ENCODE measurements at places on chromosomes 7 and 10. TPM values are rescaled to one million over a fixed set of nuclear protein-coding genes. Genes with fewer than 3 reads are reported as not detected.

GRCh38 chr7:133475655-133476054 is 222.8 kb downstream of the EXOC4 start:
- no peak overlapping the region for H3K27ac ChIP-seq
- no peaks in the 10 kb centered on the region for H3K27me3 ChIP-seq
- no peaks in the 10 kb centered on the region for H3K4me1 ChIP-seq
- H3K4me3 ChIP-seq: no peak overlapping the region

- no peak overlapping the region for H3K4me3 ChIP-seq
- no peaks in the 10 kb centered on the region for H3K27me3 ChIP-seq
- DNase-seq: no peak
- H3K36me3 ChIP-seq: no peaks in the 10 kb centered on the region
- peak overlapping the region; percentile 66 for H3K27ac ChIP-seq
- peaks cover 3% of the 10 kb centered on the region for H3K4me1 ChIP-seq
These were observed 35.8 kb downstream of the RBM17 start for GRCh38 chr10:6124666-6125065.

- no peak overlapping the region for H3K4me3 ChIP-seq
- no peak overlapping the region for H3K27ac ChIP-seq
- H3K27me3 ChIP-seq: no peaks in the 10 kb centered on the region
- no peaks in the 10 kb centered on the region for H3K36me3 ChIP-seq
- no peak for DNase-seq
These were observed 202.8 kb upstream of the SMIM30 start for GRCh38 chr7:113321201-113321600.

GRCh38 chr10:21212348-21212747 is 313.1 kb downstream of the SKIDA1 start:
- H3K36me3 ChIP-seq: no peaks in the 10 kb centered on the region
- no peak overlapping the region for H3K27ac ChIP-seq
- H3K27me3 ChIP-seq: no peaks in the 10 kb centered on the region
- H3K4me1 ChIP-seq: no peaks in the 10 kb centered on the region

- H3K27ac ChIP-seq: no peak overlapping the region
- no peaks in the 10 kb centered on the region for H3K4me1 ChIP-seq
- H3K36me3 ChIP-seq: no peaks in the 10 kb centered on the region
These were observed 27.6 kb downstream of the SDHAF3 start for GRCh38 chr7:97145068-97145467.

DNA sequence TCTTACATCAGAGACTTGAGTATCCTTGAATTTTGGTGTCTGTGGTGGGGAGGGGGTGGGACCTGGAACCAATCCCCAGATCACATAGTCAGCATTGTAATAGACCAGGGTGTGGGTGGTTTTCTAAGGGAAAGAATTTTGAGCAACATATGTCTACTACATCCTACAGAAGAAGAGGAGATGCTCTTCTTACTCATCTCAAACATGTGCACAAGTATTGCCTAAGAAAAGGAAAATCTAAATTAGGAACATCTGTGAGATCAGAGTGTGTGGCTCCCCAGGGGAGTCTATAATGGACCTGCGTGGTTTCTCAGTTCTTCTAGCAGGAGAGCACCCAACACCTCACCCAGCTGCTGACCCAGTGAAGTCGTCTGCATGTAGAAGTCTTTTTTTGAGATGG is 148.8 kb downstream of the CCDC3 start:
- H3K4me3 ChIP-seq: no peak overlapping the region
- H3K36me3 ChIP-seq: no peaks in the 10 kb centered on the region
- no peaks in the 10 kb centered on the region for H3K27me3 ChIP-seq
- no peak for DNase-seq
- peaks cover 2% of the 10 kb centered on the region for H3K4me1 ChIP-seq

DNA sequence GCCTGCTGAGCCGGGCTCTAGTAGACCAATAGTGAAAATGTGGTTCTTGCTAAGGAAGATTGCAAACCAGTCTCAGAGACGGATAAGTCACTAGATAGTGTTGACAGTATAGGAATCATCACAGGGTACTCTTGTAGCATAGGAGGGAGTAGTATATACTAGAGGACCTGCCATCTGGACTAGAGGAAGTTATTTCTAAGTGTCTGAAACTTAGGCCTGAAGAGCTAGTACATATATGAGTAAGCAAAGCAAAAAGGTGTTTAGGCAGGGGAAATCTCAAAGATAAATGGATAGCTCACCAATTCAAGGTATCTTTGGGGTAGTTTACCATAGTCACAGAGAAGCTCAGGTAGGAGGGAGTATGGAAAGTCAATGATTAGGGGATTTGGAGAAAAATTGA is 428.1 kb downstream of the CNTNAP2 start:
- H3K27me3 ChIP-seq: no peaks in the 10 kb centered on the region
- no peaks in the 10 kb centered on the region for H3K36me3 ChIP-seq
- no peak overlapping the region for H3K4me3 ChIP-seq
- H3K27ac ChIP-seq: no peak overlapping the region
- no peak for DNase-seq

DNA sequence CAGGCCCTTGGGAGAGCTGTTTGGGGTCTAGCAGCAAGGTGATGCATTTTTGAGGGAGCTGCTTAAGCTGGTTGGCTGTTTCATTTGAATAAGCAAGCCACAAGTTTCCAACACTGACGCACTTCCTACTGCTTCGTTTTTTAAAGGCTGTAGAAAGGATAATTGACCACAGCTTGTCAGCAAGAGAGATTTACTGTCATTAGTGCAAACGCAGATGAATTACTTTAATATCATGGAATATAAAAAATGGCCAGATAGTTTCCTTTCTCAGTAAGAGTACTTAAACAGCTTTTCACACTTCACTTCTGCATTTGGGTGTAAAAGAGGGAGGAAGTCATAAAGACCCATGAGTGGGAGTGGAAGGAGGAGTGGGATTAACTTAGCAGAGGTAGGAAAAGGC is 61.5 kb downstream of the FZD1 start:
- no peak overlapping the region for H3K27ac ChIP-seq
- no peaks in the 10 kb centered on the region for H3K27me3 ChIP-seq
- no peak for DNase-seq
- H3K4me3 ChIP-seq: no peak overlapping the region

GRCh38 chr7:87144173-87144657 is 8.0 kb upstream of the DMTF1 start:
- H3K4me3 ChIP-seq: no peak overlapping the region
- H3K27ac ChIP-seq: no peak overlapping the region
- H3K36me3 ChIP-seq: no peaks in the 10 kb centered on the region
- DNase-seq: no peak

DNA sequence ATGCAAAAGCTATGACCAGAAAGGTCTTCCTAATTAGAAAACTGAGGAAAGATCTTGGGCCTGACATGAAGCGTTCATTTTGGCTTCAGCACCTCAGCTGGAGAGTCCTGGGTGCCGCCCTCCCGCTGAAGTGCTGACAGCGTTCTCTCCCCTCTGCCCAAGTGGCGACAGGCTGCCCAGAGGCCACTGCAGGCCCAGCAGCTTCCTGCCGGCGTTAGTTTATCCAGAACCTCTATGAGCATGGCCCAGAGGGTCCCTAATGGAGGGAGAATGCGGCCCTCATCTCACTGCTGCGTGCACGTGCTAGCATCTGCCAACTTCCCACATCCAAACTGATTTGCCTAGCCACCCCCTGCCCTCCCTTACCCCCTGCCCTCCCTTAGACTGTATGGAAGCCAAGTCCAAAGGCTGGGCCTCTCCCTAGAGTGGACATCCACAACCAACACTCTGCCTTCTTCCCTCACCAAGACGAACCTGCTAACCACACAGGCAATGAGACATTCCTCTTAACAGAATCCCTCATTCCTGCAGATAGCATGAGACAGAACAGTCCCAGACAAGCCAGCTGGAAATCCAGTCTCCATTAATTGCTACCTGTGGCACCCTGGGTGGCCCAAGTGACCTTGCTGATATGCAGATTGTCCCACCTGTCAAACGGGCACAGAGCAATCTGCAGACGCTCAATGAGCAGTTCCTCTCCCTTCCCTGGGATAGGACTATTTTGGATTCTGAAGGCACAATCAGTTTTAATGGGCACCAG is 108.4 kb downstream of the C10orf90 start:
- no peaks in the 10 kb centered on the region for H3K4me1 ChIP-seq
- no peak overlapping the region for H3K4me3 ChIP-seq
- no peak for DNase-seq
- no peaks in the 10 kb centered on the region for H3K27me3 ChIP-seq
- no peak overlapping the region for H3K27ac ChIP-seq
- H3K36me3 ChIP-seq: no peaks in the 10 kb centered on the region

GRCh38 chr7:38413784-38414183 is 140.3 kb upstream of the TARP start:
- no peaks in the 10 kb centered on the region for H3K36me3 ChIP-seq
- no peak for DNase-seq
- no peaks in the 10 kb centered on the region for H3K4me1 ChIP-seq

DNA sequence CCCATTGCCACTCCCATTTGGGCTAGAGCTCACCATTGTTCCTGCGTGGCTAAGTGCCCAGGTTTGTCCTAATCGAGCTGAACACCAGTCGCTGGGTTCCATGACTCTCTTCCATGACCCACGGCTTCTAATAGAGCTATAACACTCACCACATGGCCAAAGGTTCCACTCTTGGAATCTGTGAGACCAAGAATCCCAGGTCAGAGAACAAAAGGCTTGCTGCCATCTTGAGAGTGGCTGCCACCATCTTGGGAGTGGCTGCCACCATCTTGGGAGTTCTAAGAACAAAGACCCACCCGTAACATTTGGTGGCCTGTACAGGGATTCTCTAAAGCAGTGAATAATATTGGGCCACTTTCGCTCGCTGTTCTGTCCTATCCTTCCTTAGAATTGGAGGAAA is 37.0 kb downstream of the AKR1B15 start:
- H3K4me3 ChIP-seq: no peak overlapping the region
- no peaks in the 10 kb centered on the region for H3K36me3 ChIP-seq
- no peak overlapping the region for H3K27ac ChIP-seq

DNA sequence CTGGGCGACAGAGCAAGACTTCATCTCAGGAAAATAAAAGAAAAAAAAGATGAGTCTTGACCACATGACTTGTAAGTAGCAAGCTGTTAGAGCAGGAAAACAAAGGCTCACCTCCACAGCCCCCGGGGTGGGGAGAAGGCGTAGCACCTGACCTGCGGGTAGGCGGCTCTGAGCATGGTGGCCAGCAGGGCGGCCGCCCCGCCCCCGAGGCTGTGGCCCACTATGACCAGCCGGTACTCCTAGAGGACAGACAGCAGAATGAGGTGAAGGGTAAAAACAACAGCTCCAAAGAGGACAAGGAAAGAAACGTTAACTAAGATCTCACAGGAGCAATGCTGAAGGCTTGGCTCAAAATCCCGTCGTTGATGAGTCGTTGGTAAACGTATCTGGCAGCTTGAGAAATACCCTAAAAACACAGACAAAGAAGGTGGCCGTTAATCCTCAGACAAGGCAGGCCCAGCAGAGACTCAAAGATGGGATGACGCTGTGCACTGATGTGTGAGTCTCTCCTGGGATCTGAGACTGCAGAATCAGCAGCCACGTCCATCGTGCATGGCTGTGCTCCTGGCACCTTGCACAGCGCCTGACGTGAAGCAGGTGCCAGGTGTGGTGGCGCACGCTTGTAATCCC is 31.1 kb downstream of the DAGLB start:
- no peak overlapping the region for H3K27ac ChIP-seq
- H3K27me3 ChIP-seq: no peaks in the 10 kb centered on the region
- H3K4me1 ChIP-seq: no peaks in the 10 kb centered on the region
- peaks cover 46% of the 10 kb centered on the region for H3K36me3 ChIP-seq
- no peak overlapping the region for H3K4me3 ChIP-seq

DNA sequence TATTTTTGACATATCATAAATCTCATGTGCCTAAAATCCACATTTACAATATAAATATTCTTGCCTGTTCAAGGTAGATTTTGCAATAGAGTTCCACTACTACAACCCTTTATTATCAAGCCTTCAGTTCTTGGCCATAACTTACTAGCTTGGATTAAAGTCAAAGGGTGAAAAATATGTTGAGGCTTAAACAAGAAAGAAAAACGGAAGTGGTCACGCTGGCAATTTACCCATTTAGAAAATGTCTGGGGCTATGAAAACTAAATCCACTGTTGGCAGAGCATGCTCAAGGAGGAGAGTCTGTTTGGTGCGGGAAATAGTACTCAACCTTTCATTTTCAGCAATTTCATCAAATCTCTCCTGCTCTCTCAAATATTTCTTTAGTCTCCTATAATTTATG is 209.8 kb upstream of the RHOBTB1 start:
- H3K4me1 ChIP-seq: no peaks in the 10 kb centered on the region
- DNase-seq: no peak
- H3K36me3 ChIP-seq: no peaks in the 10 kb centered on the region
- H3K27ac ChIP-seq: no peak overlapping the region
- no peaks in the 10 kb centered on the region for H3K27me3 ChIP-seq

DNA sequence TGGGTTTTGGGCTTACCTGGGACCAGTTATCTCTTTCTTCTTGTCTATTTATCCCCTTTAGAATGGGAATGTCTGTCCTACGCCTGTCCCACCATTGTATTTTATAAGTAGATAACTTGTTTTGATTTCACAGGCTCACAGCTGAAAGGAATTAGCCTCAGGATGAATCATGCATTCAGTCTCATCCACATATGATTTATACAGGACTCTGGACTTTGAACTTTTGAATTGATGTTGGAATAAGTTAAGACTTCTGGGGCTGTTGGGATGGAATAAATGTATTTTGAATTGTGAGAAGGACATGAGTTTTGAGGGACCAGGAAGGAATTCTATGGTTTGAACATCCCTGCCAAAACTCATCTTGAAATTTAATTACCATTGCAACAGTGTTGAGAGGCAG is 112.6 kb downstream of the AMPH start:
- H3K27me3 ChIP-seq: no peaks in the 10 kb centered on the region
- H3K4me3 ChIP-seq: no peak overlapping the region
- H3K27ac ChIP-seq: no peak overlapping the region

- H3K27ac ChIP-seq: no peak overlapping the region
- H3K36me3 ChIP-seq: peaks cover 8% of the 10 kb centered on the region
- DNase-seq: no peak
- no peaks in the 10 kb centered on the region for H3K27me3 ChIP-seq
- H3K4me3 ChIP-seq: no peak overlapping the region
These were observed 2.0 kb downstream of the AP1S1 start for GRCh38 chr7:101156277-101156676.

The GHRHR gene
- total RNA-seq: not detected

The ZNF107 gene
- 0.85 TPM for total RNA-seq

The SLIT1 gene
- not detected for total RNA-seq

The TRA2A gene
- 14.4 TPM for total RNA-seq

The AKR1C8 gene
- total RNA-seq: not detected

The HHEX gene
- total RNA-seq: 18.5 TPM

The ANKRD7 gene
- not detected for total RNA-seq

The CHST3 gene
- 41.4 TPM for total RNA-seq

The SUN3 gene
- not detected for total RNA-seq

The RBM48 gene
- 2.2 TPM for total RNA-seq

The PON3 gene
- not detected for total RNA-seq

The FOXI2 gene
- not detected for total RNA-seq

The GPR26 gene
- not detected for total RNA-seq

All from ascending aorta (tissue), 2 donors.